DND-41 (cell line): ENCODE measurements at places on chromosomes 4 and X.

GRCh38 chr4:113293043-113293560 lies 243.6 kb downstream of the ANK2 start:
- DNase-seq: no peak

DNA sequence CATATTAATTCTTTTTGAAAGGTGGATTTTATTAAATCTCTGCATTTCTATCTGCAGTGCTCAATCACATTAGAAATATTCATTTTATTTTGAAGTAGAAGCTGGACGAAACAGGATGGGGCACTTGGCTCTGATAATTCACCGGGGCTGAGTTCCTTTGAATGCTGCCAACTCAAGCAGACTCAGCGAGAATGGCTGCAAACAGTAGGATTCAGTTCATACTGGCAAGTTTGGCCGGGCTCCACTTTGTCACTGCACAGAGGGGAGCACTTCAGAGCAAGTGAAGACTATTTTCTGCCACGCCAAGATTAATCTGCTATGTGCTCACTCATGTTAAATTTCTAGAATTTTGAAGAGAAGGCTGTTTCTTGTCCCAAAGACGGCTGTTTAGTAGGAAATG lies 30.7 kb upstream of the KLHL8 start:
- no peak for DNase-seq

GRCh38 chr4:26033389-26033788 lies 119.4 kb downstream of the SMIM20 start:
- no peak for DNase-seq

GRCh38 chr4:30716158-30716557 lies 4.0 kb upstream of the PCDH7 start:
- no peak for DNase-seq

DNA sequence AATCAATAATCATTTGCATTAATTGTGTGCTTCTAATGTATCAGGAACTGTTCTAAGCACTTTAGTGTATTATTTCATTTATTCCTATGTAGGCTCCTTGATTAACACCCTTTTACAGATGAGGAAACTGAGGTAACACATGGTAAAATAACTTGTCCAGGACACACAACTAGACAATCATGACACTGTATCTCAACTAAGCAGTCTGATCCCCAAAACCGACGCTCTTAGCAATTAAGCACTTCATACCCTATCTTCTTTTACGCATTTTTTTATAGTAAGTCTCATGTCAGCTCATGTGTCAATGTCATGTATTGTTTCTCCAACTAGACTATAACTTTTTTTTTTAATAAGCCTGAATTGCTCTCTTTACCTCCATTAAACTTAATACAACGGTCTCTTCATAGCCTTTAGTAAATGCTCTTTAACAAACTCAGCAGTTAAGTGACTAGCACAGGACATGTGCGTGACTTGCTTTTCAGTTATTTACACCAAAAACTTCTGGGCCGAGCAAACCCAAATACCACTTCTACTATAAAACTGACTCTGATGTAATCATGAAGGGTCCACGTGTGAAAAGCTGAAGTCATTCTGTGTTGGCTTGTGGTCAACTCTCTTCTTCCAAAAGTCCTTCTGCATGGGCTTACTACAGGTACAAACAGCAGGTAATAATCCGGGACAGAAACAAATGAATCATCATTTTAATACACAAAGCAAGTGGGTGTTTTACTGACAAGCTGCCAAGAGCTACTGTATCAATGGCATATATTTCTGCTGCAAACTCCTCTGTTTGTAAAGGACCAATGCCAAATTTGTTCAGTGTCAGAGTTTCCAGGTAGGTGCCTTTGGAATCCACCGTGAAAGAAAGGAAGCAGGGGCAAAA lies 7.9 kb upstream of the AMBN start:
- DNase-seq: no peak
